GOT3 (cell line): ENCODE measurements at places on chromosomes 5 and 9.

GRCh38 chr5:79666758-79667157 is 22.9 kb upstream of the CMYA5 start:
- DNase-seq, result no peak

DNA sequence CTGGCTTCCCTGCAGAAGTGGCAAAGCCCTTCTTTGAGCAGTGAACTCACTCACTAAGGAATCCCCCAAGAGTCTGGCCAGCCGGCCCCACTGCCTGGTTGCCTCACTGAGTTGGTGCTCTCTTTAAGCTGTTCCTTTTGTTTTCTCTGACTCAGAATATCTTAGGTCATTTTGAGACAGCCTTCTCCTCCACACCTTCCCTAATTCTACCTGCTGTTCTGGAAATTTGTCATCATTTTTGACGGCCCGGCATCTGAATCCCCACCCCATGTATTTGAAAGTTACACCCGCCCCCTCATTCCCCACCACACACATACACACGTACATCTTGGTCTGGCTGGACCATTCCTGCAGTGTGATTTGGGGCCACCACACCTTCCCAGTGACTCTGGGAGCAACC is 41.8 kb downstream of the FGF1 start:
- no peak for DNase-seq

- no peak for DNase-seq
Observed at GRCh38 chr9:92726971-92727715, 37.5 kb downstream of the BICD2 start.

DNA sequence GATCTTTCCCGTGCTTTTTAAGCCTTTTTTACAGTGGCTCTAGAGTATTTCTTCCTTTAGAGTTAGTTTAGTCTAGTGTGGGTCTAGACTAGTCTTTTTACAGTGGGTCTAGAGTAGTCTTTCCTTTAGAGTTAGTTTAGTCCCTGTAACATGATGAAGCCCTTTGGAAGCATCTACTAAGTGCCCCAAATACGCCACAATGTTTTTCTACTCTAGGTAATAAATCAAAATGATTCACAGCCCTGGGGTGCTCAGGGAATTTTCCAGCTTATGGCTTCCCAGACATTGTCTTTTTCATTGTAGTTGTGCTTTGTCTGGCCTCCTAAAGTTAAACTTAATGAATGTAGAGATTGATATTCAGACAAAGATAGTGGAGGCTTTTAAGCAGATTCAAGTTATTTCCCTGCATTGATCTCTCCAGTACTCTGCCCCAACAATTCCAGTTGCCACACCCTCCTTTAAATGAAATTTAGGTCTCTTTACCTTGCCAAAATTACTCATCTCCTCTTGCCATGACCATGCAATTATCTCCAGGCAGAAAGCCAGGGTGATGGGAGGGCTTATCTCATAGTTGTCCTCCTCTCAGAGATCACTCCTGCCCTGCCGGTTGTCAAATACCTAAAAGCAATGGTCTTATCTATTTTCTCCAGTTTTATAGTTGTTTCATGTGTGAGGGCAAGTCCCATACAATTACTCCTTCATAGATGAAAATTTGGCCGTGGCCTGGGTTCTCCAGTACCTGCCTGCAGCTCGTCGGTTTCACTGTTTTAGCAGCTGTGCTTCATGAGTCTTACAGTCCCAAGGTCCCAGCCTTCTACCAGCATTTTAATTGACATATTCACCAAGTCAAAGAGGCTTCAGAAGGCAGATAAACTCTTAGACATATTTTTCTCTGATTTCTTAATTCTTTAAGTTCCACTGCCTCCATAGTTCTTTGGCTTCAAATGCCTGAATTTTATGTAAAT is 794.0 kb upstream of the COX7C start:
- no peak for DNase-seq

DNA sequence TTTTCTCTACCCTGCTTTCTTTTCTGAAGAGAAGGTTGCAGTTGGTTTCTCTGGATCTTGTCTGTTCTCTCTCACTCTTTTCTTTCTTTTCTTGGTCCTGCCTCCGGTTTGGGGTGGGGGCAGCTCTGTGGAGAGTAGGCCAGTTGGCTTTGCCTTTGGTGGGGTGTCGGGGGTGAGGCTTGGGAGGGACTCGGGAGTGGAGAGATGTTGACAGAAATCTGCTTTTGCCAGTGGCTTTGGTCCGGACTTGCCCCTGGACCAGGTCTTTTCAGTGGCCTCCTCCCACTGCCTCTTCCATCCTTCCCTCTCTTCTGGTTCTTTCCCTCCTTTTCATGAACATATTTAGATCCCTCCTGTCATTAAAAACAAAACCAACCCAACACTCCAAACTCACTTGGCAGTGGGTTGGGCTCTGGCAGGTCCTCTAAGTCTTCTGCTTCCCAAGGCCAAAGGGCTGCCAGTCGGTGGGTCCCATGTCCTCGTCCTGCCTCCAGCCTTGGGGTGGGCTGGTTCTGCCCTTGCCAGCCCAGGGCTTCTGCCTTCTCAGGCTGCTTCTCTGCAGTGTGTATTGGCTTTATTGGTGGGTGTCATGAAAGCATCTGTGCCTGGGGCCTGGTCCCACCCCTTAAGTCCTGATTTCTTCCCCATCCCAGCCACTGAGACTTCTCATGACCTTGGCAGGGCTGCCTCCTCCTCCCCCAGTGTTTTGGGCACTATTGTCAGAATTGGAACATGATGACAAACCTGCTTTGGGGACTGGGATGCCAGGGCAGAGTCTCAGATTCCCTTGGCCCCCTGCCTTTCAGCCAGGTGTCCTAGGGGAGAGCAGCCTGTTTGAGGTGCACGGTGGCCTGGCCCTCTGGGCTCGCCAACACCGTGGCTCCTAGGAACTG is 16.9 kb downstream of the ANKRD33B start:
- no peak for DNase-seq

DNA sequence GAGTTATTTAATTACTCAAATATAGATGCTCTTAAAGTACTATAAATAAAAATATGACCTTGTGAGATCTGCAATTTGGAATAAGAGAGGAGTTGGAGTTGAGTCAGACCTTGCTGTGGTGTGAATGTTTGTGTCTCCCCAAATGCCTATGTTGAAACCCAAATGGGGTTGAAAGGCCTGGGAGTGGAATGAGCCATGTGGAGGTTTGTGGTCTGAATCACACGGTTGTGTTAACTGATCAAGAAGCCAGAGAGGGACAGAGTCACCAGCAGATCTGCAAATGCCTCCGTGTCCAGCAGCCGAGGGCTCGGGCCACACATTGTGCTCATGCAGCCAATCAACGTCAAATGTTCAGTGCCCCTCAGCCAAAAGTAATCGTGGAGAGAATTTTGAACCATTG is 404.4 kb downstream of the ICE1 start:
- DNase-seq, result no peak

GRCh38 chr9:108877524-108877923 is 15.5 kb downstream of the ACTL7A start:
- DNase-seq, result no peak

GRCh38 chr5:168125445-168126199 is 165.8 kb upstream of the WWC1 start:
- DNase-seq, result no peak

DNA sequence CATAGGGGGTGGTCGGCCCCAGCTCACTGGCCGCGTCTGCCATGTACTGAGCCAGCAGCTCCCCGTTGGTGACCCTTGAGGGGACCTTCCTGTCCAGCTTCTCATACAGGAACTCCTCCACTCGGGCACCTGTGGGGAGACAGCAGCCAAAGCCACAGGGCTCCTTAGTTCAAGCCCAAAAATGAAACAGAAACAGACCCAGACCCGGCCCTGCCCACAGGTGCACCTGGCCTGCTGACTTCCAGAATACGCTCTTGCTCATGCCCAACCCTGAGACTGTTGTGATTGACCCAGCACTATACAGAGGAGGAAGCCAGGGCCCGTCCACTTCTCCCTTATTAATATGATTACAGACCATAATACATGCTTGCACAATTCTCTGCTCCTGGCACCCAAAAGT is 7.0 kb downstream of the SH3GLB2 start:
- no peak for DNase-seq

DNA sequence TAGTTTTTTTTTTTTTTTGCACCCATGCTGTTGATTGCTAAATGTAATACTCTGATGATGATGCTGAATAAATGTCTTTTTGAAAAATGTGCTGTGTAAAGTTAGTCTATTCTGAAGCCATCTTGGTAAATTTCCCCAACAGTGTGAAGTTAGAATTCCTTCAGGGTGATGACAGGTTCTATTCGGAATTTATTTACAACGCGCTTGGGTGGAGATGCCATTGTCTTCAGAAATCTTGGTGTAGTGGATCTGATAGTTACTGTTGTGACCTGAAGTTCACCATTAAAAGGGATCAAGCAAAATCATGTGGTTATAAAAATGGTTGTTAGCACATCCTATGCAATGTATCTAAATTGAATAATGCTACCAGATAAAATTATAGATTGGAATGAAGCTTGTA is 36.3 kb upstream of the DMRT1 start:
- no peak for DNase-seq

- no peak for DNase-seq
Observed at GRCh38 chr5:140196115-140196814, 21.3 kb downstream of the CYSTM1 start.

DNA sequence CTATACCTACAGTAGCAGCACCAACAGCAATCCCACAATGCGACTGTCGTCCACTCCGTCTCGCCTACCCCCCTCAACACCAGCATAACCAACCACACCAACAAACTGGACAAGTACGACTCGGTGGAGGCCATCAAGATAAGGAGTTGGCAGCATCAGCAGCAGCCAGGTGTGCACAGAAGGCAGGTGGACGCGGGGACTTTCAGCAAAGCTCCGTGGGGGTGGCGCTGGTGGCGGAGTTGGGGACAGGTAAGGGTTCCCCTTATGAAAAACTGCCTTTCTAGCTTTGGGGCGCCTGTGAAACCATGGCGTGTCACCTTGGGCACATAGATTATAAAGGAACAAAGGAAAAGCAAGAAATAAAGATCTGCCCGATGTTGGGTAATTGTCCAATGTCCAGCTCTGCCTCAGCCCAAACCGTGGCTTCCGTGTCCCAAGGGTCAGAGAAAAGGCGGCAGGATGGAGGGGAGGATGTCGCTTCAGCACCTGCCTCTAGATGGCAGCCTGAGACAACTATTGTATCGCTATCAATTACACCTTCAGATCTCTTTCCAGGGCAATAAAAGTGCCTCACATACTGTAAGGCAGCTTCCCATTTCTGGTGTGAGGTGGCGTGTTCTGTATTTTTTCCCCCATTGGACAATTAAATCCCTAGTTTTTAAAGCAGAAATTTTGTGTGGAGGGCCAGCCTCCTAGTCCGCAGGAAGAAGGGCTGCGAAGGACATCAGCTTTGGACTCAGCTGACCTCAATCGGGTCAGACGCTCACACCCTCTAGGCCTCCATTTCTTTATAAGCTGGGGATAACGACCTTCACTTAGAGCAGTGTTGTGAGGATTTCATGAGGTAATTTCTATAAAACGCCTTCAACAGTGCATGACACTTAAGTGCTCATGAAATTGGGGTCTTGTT is 58.8 kb downstream of the MTRR start:
- DNase-seq, result no peak

DNA sequence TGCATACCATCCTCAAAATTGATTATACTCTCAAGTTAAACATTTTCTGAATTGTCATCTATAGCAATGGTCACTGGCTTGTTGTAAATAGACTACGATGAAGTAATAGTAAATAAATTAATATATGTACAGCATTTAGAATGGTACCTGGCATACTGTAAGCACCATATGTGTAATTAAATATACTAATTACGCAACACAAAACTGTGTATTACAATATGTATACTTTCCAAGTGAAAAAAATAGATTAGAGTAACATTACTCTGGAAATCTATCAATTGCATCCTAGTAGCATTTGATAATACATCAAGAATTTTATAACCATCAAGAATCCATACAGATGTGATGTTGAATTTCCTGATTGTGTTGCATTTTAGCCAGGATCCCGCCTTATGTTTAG is 17.2 kb upstream of the ROR2 start:
- DNase-seq, result no peak

GRCh38 chr9:126420643-126421564 is 94.3 kb downstream of the MVB12B start:
- no peak for DNase-seq

DNA sequence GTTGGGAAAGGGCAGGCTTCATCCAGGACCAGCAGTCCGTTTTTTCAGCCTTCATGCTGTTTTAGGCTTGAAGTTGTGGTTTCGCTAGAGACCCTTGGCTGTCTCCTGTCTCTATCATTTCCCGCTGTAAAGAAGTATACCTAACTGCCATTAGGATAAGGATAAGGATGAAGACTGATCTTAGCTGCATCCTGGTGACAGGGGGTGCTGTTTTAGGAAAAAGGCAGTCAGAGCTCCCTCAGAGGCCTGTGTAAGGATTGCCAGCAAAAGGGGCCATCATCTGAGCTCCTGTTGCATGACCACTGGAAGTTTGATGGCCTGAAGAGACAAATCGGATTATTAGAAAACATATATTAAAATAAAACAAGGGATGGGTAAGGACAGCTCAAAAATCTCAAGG is 64.8 kb upstream of the FGF10 start:
- DNase-seq, result no peak

DNA sequence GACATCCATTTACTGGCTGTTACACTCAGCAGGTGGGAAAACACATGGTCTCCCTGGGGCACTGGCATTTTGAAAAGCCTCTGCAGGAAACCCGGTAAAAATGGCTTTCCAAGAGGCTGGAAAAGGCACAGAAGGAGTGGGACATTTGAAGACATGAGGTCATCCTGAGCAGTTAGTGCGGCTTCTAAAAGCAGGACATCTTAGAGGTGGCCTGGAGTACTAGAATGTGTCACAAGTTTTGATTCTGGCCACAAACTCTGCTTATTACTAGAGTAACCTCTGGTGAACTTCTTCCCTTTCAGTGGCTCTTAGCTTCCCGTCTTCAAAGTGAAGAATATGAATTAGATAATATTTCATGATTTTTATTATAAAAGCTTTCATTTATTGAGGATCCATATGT is 423.0 kb upstream of the BRINP1 start:
- DNase-seq, result no peak
